A549 treated with CORT108297 at 1 μM for 4 hours (cell line): ENCODE measurements at places on chromosomes 16 and 17. TPM values are rescaled to one million over a fixed set of nuclear protein-coding genes. Genes with fewer than 3 reads are reported as not detected.

FOXC2 gene
- total RNA-seq: 2.2 to 2.9 TPM (median 2.9 TPM) in 5 replicates

CDR2L gene
- 37.1 to 57.1 TPM (median 52.4 TPM) in 5 replicates for total RNA-seq

NOTUM gene
- total RNA-seq: 0.30 to 0.57 TPM (median 0.45 TPM) in 5 replicates

SLC52A1 gene
- 0.44 to 1.2 TPM (median 0.95 TPM) in 5 replicates for total RNA-seq

IL17C gene
- total RNA-seq: not detected in 5 replicates

GUCY2D gene
- total RNA-seq: 0.07 to 0.40 TPM (median 0.11 TPM) in 4 of 5 replicates, not detected in the other

CCL14 gene
- total RNA-seq: not detected in 5 replicates

SDR42E2 gene
- not detected in 5 replicates for total RNA-seq

HS3ST4 gene
- not detected in 5 replicates for total RNA-seq

CPNE7 gene
- total RNA-seq: 48.7 to 75.7 TPM (median 70.3 TPM) in 5 replicates

ANKRD13B gene
- 18.7 to 29.7 TPM (median 27.7 TPM) in 5 replicates for total RNA-seq

NFE2L1 gene
- 98.3 to 121 TPM (median 115 TPM) in 5 replicates for total RNA-seq

CACNG3 gene
- total RNA-seq: not detected in 5 replicates

KCNH6 gene
- not detected in 5 replicates for total RNA-seq

OSGIN1 gene
- 24.7 to 57.0 TPM (median 29.9 TPM) in 5 replicates for total RNA-seq

SLC12A3 gene
- 0.02 TPM in 1 of 5 replicates, not detected in the others for total RNA-seq

MEIOC gene
- total RNA-seq: 2.4 to 3.6 TPM (median 3.4 TPM) in 5 replicates

ZNF594 gene
- total RNA-seq: 1.2 to 1.8 TPM (median 1.5 TPM) in 5 replicates

GDPD3 gene
- total RNA-seq: 1.2 to 3.0 TPM (median 1.8 TPM) in 5 replicates

KRT12 gene
- not detected in 5 replicates for total RNA-seq

SYNGR3 gene
- 5.5 to 9.7 TPM (median 8.2 TPM) in 5 replicates for total RNA-seq

STX1B gene
- 1.5 to 1.9 TPM (median 1.7 TPM) in 5 replicates for total RNA-seq

ABCC6 gene
- 0.97 to 1.4 TPM (median 1.1 TPM) in 5 replicates for total RNA-seq

ZPBP2 gene
- total RNA-seq: not detected in 5 replicates
